Left ventricle myocardium inferior (tissue), 1 donor: ENCODE measurements at places on chromosomes 7 and 10.

DNA sequence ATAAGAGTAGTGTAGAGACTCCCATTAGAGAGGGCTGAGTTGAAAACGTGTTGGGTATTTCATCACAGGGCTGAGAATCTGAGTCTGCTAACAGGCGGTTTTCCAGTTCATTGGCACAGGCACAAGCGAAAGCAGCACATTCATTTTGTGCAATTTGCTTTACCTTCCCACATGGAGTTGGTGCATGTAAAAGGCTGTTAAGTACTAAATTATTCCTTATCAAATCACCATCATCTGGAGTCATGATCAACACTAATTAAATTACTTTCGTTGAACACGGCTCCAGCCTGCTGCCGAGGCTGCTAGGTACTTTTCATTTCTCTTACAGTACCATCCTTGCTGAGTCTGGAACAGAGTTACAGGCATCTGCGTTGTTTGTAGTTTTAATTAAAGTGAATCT lies 43.8 kb downstream of the ETV1 start:
- no peaks in the 10 kb centered on the region for H3K36me3 ChIP-seq
- no peaks in the 10 kb centered on the region for H3K4me1 ChIP-seq
- H3K27ac ChIP-seq, result no peak overlapping the region
- H3K4me3 ChIP-seq, result no peak overlapping the region

- H3K4me3 ChIP-seq, result no peak overlapping the region
- no peak for DNase-seq
- H3K36me3 ChIP-seq, result no peaks in the 10 kb centered on the region
- no peaks in the 10 kb centered on the region for H3K27me3 ChIP-seq
- peak overlapping the region; percentile 55 for H3K27ac ChIP-seq
These were observed 288.1 kb downstream of the PARD3 start for GRCh38 chr10:34526758-34527730.

DNA sequence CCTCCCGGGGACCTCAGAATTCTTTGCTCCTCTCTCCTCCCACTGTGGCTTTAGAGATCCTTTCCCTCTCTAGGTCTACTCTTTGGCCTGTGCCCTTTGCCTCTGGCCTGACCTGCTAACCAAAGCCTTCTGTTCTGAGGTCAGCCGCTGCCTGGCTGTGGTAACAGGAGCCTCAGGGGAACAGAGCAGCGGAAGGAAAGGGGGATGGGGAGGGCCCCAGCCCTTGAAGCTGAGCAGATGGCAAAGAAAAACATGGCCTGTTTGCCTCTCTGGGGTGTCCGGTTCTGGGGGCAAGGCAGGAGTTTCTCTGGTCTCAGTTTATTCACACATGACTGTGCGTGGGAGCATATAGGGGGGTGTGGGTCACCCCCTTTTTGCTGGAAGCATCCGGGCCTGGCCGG lies 28.2 kb downstream of the COL26A1 start:
- peaks cover 88% of the 10 kb centered on the region for H3K27me3 ChIP-seq
- H3K4me3 ChIP-seq, result no peak overlapping the region
- no peaks in the 10 kb centered on the region for H3K36me3 ChIP-seq
- H3K27ac ChIP-seq, result no peak overlapping the region

GRCh38 chr7:32479574-32480200 lies 10.5 kb downstream of the LSM5 start:
- DNase-seq, result no peak
- no peak overlapping the region for H3K27ac ChIP-seq
- H3K4me3 ChIP-seq, result no peak overlapping the region
- H3K27me3 ChIP-seq, result no peaks in the 10 kb centered on the region
- H3K36me3 ChIP-seq, result peaks cover 3% of the 10 kb centered on the region
- H3K4me1 ChIP-seq, result peaks cover 6% of the 10 kb centered on the region

DNA sequence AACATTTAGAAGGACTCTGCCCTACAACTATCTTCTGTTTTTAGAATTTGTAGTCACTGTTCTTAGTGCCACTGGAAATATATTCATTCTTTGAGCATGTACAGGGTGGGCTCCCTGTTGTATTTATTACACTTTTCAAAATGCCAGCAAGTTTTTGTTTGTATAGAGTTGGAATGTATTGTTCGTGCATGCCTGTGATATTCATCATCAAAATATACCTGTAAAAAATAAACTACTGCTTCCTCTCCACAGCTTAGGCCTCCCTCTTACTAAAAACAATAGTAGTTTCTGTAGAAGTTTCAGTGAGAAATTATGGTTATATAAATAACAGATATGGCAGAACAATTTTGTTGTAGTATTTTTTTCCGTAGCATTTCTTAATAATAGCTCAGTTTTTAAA lies 61.6 kb downstream of the NHLRC2 start:
- no peak overlapping the region for H3K4me3 ChIP-seq
- H3K27ac ChIP-seq, result peak overlapping the region; percentile 70
- H3K27me3 ChIP-seq, result no peaks in the 10 kb centered on the region
- no peak for DNase-seq
- H3K4me1 ChIP-seq, result peaks cover 10% of the 10 kb centered on the region
- peaks cover 20% of the 10 kb centered on the region for H3K36me3 ChIP-seq

- DNase-seq, result no peak
- H3K27ac ChIP-seq, result no peak overlapping the region
- no peaks in the 10 kb centered on the region for H3K4me1 ChIP-seq
- no peaks in the 10 kb centered on the region for H3K36me3 ChIP-seq
These were observed 60.2 kb downstream of the MPP7 start for GRCh38 chr10:28242555-28243204.
